Natural killer cell (primary cell): ENCODE measurements at places on chromosomes 1 and 21. TPM values are rescaled to one million over a fixed set of nuclear protein-coding genes. Genes with fewer than 3 reads are reported as not detected.

The RIPPLY3 gene
- not detected for total RNA-seq

The RAB7B gene
- not detected for total RNA-seq

The TRIM62 gene
- 18.2 TPM for total RNA-seq

The CTSS gene
- total RNA-seq: 245 TPM
